ENCODE measurements at places on chromosomes 7 and 10.

- H3K27me3 ChIP-seq: no peaks in the 10 kb centered on the region
- DNase-seq: no peak
- H3K36me3 ChIP-seq: no peaks in the 10 kb centered on the region
- H3K4me1 ChIP-seq: peaks cover 15% of the 10 kb centered on the region
These were observed 113.8 kb upstream of the EEPD1 start for GRCh38 chr7:36039243-36039642.

GRCh38 chr7:98217623-98218582 is 6.7 kb downstream of the BHLHA15 start:
- no peaks in the 10 kb centered on the region for H3K36me3 ChIP-seq
- DNase-seq: peak; percentile 78
- H3K4me3 ChIP-seq: no peak overlapping the region
- H3K27me3 ChIP-seq: no peaks in the 10 kb centered on the region

DNA sequence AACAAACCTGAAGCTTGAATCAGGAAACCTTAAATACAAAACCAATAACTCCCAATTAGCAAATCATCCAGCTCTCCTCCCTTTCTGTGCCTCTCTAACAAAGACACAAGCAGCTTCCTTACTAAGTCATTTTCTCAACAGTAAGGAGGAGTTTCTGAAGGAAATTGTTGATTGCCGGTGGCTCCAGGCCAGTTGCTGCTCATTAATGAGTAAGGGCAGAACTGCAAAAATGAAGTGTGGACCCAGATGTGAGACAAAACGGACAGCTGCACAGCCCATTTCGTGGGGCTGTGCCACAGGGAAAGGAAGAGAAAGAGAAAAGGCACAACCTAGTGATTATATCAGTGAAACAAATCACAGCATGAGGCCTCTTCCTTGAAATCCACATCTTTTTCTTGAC is 42.8 kb upstream of the RHOBTB1 start:
- no peaks in the 10 kb centered on the region for H3K27me3 ChIP-seq
- H3K36me3 ChIP-seq: no peaks in the 10 kb centered on the region
- H3K4me1 ChIP-seq: no peaks in the 10 kb centered on the region
- DNase-seq: no peak

GRCh38 chr10:126203746-126204145 is 184.5 kb downstream of the ADAM12 start:
- no peak overlapping the region for H3K4me3 ChIP-seq
- no peaks in the 10 kb centered on the region for H3K27me3 ChIP-seq
- DNase-seq: no peak
- no peaks in the 10 kb centered on the region for H3K36me3 ChIP-seq

- H3K4me3 ChIP-seq: no peak overlapping the region
- no peaks in the 10 kb centered on the region for H3K4me1 ChIP-seq
- H3K27ac ChIP-seq: no peak overlapping the region
- H3K36me3 ChIP-seq: no peaks in the 10 kb centered on the region
These were observed 28.4 kb downstream of the CDK6 start for GRCh38 chr7:92808006-92808405.

DNA sequence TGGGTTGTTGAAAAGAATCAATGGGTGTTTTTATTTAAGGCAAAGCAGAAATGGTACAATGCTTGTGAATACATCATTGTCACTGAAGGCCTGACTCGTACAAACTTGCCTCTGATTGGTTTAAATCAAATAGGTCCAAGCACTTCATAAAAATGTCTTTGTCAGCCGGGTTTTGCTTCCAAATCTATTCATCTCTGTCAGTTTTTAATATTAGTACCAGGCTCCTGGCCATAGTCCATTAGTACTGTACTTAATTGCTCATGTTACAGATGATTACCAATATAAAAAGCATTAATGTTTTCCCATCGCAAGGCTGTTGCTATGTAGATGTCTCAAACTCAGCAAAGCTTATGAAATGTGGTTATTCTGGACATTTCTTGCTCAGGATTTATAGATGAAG is 171.9 kb downstream of the ARID5B start:
- peaks cover 16% of the 10 kb centered on the region for H3K4me1 ChIP-seq
- H3K27me3 ChIP-seq: no peaks in the 10 kb centered on the region
- H3K4me3 ChIP-seq: no peak overlapping the region
- peaks cover 68% of the 10 kb centered on the region for H3K36me3 ChIP-seq

DNA sequence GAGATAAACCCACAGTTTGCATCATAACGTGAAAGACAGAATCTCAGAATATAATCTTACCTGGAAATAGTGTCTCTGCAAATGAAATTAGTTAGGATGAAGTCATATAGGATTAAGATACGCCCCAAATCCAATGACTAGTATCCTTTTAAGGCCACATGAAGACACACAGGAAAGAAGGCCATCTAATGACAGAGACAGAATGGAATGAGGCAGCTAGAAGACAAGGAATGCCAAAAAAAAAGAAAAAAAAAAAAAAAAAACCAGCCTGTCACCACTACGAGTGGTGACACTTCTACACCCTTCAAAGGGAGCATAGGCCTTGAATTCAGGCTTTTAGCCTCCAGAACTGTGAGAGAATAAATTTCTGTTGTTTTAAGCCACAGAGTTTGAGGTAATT is 82.9 kb downstream of the HYCC1 start:
- peaks cover 4% of the 10 kb centered on the region for H3K4me1 ChIP-seq
- H3K27me3 ChIP-seq: no peaks in the 10 kb centered on the region
- H3K36me3 ChIP-seq: no peaks in the 10 kb centered on the region
- no peak overlapping the region for H3K27ac ChIP-seq

- H3K36me3 ChIP-seq: no peaks in the 10 kb centered on the region
- no peaks in the 10 kb centered on the region for H3K27me3 ChIP-seq
- H3K4me1 ChIP-seq: no peaks in the 10 kb centered on the region
- H3K4me3 ChIP-seq: no peak overlapping the region
- no peak overlapping the region for H3K27ac ChIP-seq
These were observed 220.2 kb downstream of the KCNMA1 start for GRCh38 chr10:77417359-77417758.

- H3K4me3 ChIP-seq: no peak overlapping the region
- H3K4me1 ChIP-seq: peaks cover 35% of the 10 kb centered on the region
- H3K27me3 ChIP-seq: no peaks in the 10 kb centered on the region
- H3K27ac ChIP-seq: no peak overlapping the region
These were observed 97.9 kb upstream of the IKZF1 start for GRCh38 chr7:50206453-50207250.

Measured in left lung (tissue), 14 donors.